ENCODE measurements at places on chromosomes 3 and 15. TPM values are rescaled to one million over a fixed set of nuclear protein-coding genes. Genes with fewer than 3 reads are reported as not detected.

Gene C3orf49
- 0.35 TPM for polyA plus RNA-seq

Gene CEP19
- polyA plus RNA-seq = 1.8 TPM

GRCh38 chr3:4703054-4703480, 209.9 kb downstream of the ITPR1 start:
- no peak for DNase-seq

DNA sequence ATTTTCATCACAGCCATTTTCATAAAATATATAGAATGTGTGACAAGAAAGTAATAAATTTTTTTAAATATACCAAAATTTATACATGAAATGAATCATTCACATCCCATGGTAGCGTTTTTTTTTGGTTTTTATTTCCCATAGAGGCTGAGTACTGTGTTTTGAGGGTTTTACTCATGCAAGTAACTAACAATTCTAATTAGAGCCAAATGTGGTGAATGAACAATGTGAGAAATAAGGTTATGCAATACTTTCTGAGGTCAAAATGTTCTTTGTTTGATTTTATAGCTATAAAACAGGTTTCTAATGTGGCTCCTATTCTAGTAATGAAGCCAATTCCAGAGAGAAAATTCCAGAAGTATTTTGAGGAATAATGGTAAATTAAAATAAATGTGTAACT, 386.8 kb downstream of the TBC1D5 start:
- no peak for DNase-seq

GRCh38 chr15:78915341-78916087, 29.3 kb downstream of the CTSH start:
- DNase-seq = no peak

Gene KIF7
- 6.2 TPM for polyA plus RNA-seq

Gene AMOTL2
- polyA plus RNA-seq = not detected

- DNase-seq = no peak
Measured at GRCh38 chr3:161452179-161452578, 44.4 kb upstream of the OTOL1 start.

Gene SEMA6D
- 59.5 TPM for polyA plus RNA-seq

DNA sequence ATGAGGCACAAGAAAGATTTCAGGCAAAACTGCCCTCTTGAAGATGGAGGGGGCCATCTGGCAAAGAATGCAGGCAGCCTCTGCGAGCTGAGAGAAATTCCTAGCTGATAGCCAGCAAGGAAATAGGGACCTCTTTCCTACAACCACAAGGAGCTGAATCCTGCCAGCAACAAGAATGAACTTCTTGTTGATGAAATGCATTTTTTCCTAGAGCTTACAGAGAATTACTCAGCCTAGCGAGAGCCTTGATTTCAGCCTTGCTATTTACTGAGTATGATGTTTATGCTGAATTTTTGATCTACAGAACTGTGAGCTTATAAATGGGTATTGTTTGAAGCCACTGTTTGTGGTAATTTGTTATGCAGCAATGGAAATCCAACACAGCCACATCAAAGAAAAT, 148.5 kb upstream of the NAALADL2 start:
- no peak for DNase-seq

DNA sequence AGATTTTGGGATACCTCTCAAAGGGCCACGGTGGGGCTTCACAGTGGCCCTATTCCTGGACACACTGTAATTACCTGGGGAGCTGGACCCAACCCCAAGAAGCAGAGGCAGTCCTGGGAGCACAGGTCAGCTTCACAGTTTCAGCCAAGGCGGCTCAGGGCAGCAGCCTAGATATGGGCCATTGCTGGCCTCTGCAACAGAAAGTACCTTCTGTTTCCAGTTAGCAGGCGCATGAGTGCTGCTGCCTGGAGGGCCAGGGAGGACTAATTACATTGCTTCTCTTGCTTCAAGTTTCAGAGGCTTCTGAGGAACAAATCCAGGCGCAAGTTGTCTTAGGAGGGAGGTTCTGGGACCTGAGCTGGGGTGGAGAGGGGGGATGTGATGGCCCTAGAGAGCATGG, 13.5 kb upstream of the DUSP7 start:
- no peak for DNase-seq

Gene GPR156
- polyA plus RNA-seq = 1.6 TPM
